ENCODE measurements at places on chromosomes 6 and 20. TPM values are rescaled to one million over a fixed set of nuclear protein-coding genes. Genes with fewer than 3 reads are reported as not detected.

LAMP5 gene
- polyA plus RNA-seq, result 0.29 TPM

TRIM38 gene
- 0.82 TPM for polyA plus RNA-seq

DNA sequence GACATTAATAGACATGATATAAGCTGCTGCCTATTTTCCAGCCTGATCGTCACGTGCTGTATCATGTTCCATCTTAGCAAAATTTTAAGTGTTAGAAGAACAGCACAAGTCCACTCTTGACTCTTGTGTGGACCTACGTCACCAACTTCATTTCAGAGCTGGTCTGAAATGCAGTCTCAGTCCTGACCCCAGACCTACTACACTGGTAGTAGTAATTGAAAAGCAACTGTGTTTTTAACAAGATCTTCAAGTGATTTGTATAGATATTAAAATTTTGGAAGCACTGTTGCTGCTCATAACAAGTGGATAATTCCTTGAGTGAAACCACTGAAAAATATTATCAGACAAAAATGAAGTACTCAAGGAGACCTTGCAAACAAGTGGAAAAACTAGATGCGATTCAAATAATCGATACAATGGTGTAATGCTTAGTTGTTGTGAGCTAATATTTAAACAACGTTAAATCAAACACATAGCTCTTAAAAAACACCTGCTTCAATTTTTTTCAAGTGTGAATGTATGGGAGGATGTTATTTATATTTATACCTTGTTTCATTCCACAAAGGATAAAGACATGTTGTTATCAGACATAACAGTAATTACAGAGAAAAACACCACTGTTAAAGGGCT is 110.9 kb upstream of the JAG1 start:
- no peak for DNase-seq

GRCh38 chr6:85186546-85187175 is 263.2 kb upstream of the NT5E start:
- no peak for DNase-seq

- no peak for DNase-seq
These were observed 31.3 kb upstream of the SLCO4A1 start for GRCh38 chr20:62611012-62611411.

DNA sequence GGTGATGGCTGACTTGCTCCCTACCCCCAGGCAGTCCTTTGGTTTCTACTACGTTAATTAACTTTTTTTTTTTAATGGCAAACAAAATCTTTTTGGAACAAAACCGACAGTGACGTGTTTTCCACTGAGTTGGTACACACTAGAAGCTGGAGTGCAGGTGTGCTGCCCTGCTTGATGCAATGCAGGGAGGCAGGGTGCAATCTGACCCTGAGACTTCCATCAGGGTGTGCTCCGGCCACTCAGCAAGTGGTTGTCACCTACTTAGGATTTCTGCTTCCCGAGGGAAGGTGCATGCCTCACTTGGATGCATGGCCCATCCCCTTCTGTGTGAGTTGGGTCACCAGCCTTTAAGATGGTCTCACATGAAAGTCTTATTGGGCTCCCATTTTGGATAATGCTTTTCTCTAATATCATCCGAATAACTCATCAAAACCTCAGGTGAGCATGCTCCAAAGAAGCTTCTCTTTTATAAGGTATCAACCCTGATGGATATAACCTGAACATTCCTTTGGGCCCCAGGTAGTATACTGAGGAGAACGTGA is 14.0 kb downstream of the RREB1 start:
- DNase-seq, result no peak

GRCh38 chr6:4894049-4894448 is 109.8 kb downstream of the RPP40 start:
- no peak for DNase-seq

DNA sequence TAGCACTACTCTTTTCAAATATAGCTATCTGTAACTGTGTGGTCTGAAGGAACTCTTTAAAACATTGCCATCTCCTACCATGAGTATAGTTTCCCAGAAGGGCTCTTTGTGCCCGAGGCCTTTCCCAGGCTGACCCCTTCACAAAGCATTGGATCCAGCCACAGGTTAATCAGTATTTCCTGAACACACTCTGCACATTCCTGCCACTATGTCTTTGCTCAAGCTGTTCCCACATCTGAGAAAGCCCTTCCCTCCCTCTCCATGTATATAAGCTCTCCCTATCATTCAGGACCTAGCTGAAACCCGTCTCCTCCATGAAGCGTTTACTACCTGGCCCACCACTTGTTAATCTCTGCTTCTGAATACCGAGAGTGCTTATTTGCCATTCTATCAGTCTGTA is 47.8 kb upstream of the PKHD1 start:
- DNase-seq, result peak; percentile 11
